ENCODE measurements at places on chromosomes 12 and 14. TPM values are rescaled to one million over a fixed set of nuclear protein-coding genes. Genes with fewer than 3 reads are reported as not detected.

RAD52 gene
- 16.8 TPM for total RNA-seq

CCDC197 gene
- not detected for total RNA-seq

CARMIL3 gene
- total RNA-seq = 1.8 TPM

DNA sequence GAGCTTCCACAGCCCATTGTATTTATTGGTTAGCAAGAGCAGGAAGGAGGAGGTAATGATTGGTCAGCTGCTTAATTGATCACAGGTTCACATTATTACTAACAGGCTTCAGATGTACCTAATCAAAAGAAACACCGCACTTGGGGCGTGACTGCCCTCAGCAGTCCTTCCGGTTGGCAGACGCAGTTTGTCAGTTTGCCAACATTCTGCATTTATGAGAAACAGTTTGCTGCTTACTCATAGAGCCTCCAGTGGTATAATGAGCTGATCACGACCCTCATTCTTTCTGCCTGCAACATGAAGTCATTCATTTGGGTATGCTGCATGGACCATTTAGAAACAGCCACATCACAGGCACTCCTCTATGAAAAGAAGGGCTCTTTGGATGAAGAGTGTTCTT lies 42.5 kb upstream of the PPM1H start:
- no peak overlapping the region for H3K27ac ChIP-seq
- no peaks in the 10 kb centered on the region for H3K27me3 ChIP-seq
- no peak overlapping the region for H3K4me3 ChIP-seq

DNA sequence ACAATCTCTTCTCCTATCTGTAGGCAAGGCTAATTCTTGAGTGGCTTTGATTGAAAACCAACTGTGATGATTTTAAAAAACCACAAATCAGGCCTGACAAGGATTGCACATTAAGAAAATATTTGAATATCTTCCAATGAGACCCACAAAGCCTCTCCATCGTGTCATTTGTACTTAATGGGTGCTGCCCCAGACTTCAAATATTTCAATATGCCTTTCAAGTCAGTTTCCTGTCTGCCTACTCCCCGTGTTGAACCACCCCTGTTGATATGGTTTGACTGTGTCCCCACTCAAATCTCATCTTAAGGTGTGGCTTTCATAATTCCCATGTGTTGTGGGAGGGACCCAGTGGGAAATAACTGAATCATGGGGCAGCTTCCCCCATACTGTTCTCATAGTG lies 159.7 kb upstream of the EGLN3 start:
- no peak overlapping the region for H3K27ac ChIP-seq
- H3K36me3 ChIP-seq = no peaks in the 10 kb centered on the region
- no peak for DNase-seq
- no peaks in the 10 kb centered on the region for H3K4me1 ChIP-seq

DNA sequence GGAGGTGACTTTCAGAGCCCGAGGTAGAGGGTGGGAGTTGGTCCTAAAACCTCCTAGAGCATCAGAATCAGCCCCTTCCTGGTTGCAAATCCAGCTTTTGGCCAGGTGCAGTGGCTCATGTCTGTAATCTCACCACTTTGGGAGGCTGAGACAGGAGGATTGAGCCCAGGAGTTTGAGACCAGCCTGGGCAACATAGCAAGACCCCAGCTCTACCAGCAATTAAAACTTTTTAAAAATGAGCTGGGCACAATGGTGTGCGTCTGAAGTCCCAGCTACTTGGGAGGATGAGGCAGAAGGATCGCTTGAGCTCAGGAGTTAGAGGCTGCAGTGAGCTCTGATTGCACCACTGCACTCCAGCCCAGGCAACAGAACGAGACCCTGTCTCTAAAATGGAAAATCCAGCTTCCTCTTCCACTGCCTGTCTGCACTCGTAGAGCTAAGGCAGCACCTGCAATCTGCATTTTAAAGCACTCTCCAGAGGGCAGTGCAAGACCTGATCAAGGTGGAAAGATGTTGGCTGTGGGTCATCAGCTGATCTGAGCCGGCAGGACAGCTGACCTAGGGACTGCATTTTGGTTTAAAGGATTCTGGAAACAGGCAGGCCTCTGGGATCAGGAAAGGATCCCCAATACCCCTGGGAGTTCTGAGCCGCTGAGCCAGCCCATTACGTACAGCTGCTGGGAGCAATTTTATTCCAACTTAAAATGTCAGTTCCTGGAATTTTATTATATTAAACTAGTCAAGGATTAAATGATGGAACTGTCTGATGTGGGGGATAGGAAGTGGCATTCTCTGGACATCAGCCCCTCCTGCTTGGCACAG lies 1.8 kb upstream of the TESC start:
- peaks cover 20% of the 10 kb centered on the region for H3K4me1 ChIP-seq
- H3K4me3 ChIP-seq = no peak overlapping the region
- H3K27me3 ChIP-seq = peaks cover 12% of the 10 kb centered on the region
- DNase-seq = no peak

- no peak for DNase-seq
- H3K27ac ChIP-seq = no peak overlapping the region
- H3K4me3 ChIP-seq = no peak overlapping the region
- H3K27me3 ChIP-seq = no peaks in the 10 kb centered on the region
- H3K4me1 ChIP-seq = peaks cover 3% of the 10 kb centered on the region
These were observed 305.6 kb downstream of the RAD51B start for GRCh38 chr14:68124979-68125731.

DNA sequence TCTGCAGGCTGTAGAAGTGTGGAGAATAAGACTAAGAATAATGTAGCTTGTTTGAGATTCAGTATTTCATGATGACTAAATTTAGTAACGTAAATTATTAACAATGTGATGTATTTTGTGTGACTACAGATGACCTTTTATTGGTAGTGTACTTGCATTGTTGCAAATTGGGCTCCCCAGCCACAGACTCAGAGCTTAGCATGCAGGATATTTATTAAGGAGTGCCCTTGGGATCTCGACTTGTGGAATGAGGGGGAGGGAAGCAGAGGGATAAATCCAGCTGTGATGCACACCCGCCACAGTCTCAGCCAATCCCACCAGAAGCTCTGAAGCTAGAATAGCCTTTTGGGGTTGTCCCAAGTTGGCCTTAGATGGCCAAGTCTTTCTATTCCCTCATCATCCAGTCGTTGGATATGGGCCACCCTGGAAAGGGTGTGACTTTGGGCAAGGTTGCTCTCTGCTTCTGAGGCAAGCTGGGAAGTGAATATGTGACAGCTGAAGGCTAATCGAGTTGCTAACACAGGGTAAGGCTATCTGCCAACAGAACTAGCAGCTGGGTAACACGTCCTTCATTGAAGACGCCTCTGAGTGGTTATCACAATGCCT lies 42.1 kb upstream of the USP44 start:
- no peak for DNase-seq
- H3K4me3 ChIP-seq = no peak overlapping the region
- H3K27ac ChIP-seq = no peak overlapping the region
- no peaks in the 10 kb centered on the region for H3K27me3 ChIP-seq
- H3K4me1 ChIP-seq = no peaks in the 10 kb centered on the region
- H3K36me3 ChIP-seq = no peaks in the 10 kb centered on the region

DNA sequence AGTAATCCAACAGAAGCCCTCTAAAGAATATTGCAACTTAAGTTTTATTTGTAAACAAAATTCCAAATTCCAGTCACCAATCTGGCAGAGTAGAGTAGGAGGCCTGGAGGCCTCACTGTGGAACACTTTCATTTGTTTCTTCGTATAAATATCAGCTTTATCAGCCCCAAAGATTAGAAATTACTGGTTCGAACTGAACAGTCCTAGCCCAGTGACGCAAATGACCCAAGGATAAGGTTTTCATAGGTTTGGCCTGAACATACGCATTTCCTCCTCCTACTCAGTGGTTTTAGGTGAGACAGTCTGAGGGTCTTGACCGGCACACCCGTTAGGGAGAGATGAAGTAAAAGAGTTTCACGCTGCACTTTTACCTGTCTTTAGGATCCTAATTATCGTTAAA lies 1.7 kb downstream of the CDC42BPB start:
- H3K27ac ChIP-seq = peak overlapping the region; percentile 95
- no peak for DNase-seq
- H3K27me3 ChIP-seq = peaks cover 7% of the 10 kb centered on the region

DNA sequence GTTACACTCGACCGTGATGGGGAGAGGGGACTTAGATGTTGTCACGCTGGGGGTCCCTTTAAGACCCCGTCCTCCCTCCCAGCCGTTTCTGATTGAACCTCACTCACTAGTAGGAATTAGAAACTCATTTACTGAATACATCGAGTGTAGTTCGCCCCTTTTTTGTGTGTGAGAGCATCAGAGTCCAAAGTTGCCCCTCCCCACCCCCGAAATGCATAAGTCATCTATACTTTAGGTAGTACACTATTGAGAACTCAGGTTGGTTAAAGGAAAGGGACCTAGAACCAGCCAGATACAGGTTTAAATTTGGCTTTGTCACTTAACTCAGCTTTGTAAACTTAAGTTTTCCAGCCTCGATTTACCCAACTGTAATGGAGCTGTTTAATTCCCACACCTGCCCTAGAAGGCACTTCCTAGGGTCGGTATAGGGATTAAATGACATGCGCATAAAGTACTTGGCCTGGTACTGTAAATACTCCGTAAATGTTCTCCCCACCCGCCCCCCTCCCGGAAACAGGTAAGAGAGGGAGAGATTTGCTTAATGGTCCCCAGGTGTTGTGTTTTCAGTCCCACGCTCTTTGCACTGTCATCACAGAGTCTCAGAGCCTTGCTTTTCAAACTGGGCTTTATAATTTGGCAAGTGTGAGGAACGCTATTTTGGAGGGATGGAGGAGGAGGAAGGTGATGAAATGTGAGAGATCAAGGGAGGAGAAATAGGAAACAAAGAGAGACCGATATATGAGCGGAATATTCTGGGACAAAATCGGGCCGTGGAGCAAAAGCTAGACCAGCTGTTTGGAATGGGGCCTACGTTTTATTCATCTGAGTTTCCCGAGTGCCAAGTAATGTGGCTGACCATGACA lies 897 bp downstream of the SUDS3 start:
- peak overlapping the region; percentile 71 for H3K4me3 ChIP-seq
- DNase-seq = no peak
- peaks cover 19% of the 10 kb centered on the region for H3K36me3 ChIP-seq
- H3K4me1 ChIP-seq = peaks cover 32% of the 10 kb centered on the region
- peak overlapping the region; percentile 96 for H3K27ac ChIP-seq

DNA sequence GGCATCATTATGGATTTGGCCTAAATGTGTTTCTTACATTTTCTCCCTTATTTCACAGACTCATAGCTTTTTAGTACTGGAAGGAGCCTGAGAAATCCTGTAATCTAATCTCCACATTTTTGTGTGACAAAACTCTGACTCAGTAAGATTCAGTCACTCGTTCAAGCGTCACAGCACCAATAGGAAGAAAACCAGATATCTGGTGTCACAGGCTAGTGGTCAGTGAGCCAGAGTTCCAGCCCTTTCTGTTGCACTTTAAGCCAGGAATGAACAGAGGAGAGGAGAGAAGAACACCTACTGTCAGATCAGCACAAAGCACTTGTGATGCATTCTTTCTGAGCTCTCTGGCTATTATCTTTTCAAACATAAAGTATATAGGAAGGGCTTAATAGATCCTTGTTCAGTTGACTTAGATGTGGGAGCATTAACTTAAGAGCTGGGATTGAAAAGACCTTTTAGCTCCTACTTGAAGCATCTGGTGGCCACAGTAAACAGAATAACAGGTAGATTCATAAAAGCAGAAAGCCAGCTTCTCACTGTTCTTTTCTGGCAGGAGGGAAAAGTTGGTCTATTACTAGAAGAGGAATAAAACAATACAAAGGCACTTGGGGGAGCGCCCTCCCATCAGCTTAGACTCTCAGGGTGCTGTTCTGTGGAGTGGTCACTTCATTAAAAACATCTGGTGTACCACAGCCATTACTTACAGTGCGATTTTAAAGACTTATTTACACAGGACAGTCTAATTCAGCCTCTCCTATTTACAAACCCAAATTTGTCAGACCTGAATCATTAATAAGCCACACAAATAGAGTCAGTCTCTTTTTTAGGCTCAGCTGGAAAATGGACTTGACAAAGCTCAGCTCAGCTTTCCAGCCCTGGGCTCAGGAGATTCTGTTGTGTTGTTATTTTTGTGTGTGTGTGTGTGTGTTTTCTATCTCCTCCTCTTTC lies 12.2 kb upstream of the NID2 start:
- H3K27ac ChIP-seq = no peak overlapping the region
- no peaks in the 10 kb centered on the region for H3K36me3 ChIP-seq
- H3K4me1 ChIP-seq = no peaks in the 10 kb centered on the region
- H3K4me3 ChIP-seq = no peak overlapping the region

DNA sequence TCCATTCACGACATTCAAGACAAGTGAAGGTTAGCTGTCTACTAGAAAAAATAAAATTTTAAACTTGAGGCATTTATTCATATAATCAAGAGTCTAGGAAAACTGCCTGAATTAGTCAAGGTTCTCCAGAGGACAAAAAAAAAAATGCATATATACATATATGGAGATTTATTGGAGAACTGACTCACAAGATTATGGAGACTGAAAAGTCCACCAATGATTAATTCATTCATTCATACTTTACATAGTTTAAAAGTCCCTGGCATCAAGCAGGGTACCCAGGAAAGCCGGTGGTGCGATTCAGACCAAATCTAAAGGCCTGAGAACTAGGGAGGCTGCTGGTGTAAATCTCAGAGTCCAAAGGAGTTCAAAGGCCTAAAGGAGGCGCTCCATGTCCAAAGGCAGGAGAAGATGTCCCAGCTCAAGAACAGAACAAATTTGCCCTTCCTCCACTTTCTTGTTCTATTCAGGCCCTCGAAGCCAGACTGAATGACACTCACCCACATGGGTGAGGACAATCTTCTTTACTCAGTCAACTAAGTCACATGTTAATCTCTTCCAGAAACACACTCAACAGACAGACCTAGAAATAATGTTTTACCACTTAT lies 64.3 kb downstream of the ANKS1B start:
- no peaks in the 10 kb centered on the region for H3K27me3 ChIP-seq
- H3K4me1 ChIP-seq = no peaks in the 10 kb centered on the region
- no peak for DNase-seq
- H3K36me3 ChIP-seq = no peaks in the 10 kb centered on the region
- no peak overlapping the region for H3K27ac ChIP-seq
- no peak overlapping the region for H3K4me3 ChIP-seq

DNA sequence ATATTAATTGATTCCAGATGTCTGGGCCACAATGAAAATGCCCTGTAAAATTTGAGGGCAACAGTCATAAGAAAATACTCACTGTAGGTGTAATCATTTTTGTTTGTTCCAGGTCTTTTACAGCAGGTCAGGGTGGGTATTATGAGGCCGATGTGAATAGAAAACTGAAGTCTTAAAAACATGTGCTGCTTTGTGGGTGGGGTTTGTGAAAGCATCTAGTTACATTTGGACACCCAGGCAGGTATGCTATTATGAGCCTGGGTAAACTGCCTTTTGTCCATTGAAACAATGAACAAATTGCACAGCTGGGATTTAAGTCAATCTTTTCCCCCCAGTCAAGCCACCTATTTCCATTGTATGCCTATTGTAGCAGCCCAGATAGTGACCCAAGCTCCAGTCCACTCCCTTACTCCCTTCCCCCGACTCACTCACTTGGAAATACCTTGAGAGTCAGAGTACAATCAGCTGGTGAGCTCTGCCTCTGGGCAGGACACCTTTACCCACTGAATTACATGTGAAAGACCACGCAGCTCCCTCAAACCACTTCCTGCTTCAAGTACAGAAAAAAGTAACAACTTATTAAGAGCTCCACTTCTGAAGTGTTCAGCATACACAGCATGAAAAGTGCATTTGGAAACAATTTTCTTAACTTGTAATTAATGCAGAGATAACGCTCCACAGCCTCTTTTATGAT lies 1.8 kb downstream of the IGF1 start:
- H3K4me1 ChIP-seq = peaks cover 18% of the 10 kb centered on the region
- no peak overlapping the region for H3K4me3 ChIP-seq
- H3K27ac ChIP-seq = no peak overlapping the region
- H3K27me3 ChIP-seq = no peaks in the 10 kb centered on the region
- DNase-seq = no peak
- H3K36me3 ChIP-seq = no peaks in the 10 kb centered on the region

GRCh38 chr12:130815028-130815741 lies 23.9 kb downstream of the STX2 start:
- peaks cover 36% of the 10 kb centered on the region for H3K36me3 ChIP-seq
- no peak for DNase-seq
- no peak overlapping the region for H3K4me3 ChIP-seq
- H3K4me1 ChIP-seq = peaks cover 9% of the 10 kb centered on the region
- no peaks in the 10 kb centered on the region for H3K27me3 ChIP-seq

Data from upper lobe of left lung (tissue), 6 donors.